ENCODE measurements at places on chromosomes 7 and 10.

DNA sequence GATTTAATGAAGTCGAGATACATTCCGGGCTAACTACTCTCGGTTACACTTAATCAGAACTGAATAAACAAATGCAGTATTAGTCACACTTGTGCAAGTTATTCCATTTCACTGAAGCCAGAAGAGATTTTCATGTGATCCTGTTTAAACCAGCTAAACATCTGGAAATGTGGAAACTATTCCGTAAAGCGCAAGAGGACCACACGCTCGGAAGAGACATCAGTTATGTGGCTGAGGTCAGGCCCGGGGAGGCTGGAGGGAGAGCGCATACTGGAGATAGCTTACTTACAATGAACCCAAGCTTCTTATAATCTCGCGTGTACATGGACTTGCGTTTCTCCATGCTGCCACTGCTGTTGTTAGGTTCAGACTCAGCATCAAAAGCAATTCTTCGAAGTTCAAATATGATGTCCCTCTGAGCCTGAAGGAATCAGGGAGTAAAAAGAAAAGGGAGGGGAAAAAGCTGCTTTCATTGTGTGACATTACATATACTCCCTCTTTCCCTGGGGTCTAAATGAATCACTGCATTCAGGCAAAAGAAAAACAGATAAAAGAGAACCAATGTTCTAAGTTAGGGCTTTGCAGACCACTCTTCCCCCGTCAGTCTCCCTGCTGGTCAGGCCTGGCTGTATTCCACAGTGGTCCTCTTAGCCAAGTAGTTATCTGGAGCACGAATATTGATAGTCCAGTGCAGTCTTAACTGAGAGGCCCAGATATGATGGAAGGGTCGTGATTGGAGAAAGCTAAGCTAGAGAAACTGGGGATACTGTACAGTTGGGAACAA is 237.4 kb downstream of the ELMO1 start:
- no peak for DNase-seq

DNA sequence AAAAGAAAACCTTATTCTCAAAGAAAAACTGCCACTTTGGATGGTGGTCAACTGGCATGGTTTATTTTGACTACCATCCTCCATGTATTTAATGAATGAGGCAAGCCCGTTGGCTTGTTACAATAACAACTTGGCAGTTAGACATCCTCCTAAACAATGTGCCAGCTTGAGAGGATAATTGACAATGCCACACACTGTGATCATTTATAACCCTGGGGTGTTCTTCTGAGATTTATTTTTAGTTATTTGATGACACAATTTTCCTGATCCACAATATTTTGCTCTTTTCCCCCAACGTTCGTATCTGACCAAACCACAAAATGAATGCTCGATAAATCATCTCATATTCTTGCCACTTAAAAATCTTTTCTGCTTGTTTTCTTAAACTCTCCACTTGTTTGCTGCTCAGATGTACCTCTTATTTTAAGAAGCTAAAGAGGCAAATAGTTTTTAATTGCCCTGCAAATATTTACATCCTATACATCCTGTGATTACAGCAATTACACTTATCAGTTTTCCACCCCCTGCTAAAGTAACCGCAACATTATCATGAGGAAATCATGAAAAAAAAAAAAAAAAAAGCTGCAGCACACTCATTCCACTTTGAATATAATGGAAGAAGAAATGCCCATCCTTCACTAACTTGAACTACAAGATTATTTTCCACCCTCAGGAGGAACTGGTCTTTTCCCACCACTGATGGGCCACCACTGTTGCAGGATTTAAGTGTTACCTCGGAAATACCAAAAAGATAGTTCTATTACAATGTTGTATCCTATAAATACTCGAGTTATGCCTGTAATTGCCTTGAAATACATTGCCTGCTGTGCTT is 119.9 kb downstream of the MBL2 start:
- no peak for DNase-seq

DNA sequence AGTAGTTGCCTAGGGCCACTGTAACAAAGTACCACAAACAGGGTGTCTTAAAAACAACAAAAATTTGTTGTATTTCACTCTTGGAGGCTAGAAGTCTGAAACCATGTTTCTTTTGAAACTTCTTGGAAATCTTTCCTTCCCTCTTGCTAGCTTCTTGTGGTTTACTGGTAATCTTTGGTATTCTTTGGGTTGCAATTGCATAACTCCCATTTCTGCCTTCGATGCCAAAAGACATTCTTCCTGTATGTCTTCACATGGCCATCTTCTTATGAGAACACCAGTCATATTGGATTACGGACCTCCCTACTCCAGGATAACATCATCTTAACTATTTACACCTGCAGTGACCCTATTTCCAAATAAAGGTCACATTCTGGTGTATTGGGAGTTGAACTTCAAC is 357.4 kb downstream of the PPP1R3A start:
- DNase-seq, result no peak

DNA sequence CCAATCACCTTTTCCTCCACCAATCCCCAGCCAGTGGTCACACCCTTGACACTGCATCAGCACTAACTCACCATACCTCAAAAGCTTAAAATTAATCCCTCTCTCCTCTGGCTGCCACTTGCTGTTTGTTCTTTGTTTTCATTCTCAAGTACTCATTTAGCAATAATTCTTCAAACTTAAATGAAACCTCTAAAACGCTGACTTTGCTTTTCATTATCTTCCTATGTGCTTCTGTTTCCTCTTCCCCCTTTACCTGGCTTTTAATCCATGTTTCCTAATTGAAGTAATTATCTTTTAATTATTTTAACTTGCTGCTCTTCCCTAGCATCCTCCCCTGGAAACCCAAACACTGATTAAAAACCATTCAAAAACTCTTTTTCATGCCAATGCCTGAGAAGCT is 348.9 kb upstream of the MEOX2 start:
- DNase-seq, result no peak

GRCh38 chr10:945778-946177 is 14.3 kb upstream of the LARP4B start:
- DNase-seq, result no peak

GRCh38 chr7:64494912-64495461 is 67.9 kb downstream of the ZNF680 start:
- no peak for DNase-seq

DNA sequence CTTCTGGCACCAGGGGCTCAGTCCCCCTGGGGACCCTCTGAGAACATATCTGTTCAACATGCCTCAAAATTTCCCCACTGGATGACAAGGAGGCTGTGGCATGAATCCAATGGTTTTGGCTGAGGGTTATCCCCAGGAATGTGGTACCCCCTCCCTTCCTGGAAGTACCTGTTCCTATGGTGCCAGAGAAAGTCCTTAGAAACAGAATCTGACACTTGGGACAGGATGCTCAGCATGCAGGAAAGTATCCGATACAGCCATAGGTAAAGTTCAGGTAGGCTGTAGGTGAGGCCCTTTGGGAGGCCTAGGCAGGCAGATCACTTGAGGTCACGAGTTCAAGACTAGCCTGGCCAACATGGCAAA is 42.7 kb upstream of the A1CF start:
- no peak for DNase-seq

GRCh38 chr10:72688208-72688651 is 3.7 kb upstream of the MCU start:
- no peak for DNase-seq

GRCh38 chr7:50305583-50306493 is 1.3 kb downstream of the IKZF1 start:
- DNase-seq, result no peak

- DNase-seq, result peak; percentile 36
Measured at GRCh38 chr7:73519867-73520672, 2.0 kb downstream of the BAZ1B start.

DNA sequence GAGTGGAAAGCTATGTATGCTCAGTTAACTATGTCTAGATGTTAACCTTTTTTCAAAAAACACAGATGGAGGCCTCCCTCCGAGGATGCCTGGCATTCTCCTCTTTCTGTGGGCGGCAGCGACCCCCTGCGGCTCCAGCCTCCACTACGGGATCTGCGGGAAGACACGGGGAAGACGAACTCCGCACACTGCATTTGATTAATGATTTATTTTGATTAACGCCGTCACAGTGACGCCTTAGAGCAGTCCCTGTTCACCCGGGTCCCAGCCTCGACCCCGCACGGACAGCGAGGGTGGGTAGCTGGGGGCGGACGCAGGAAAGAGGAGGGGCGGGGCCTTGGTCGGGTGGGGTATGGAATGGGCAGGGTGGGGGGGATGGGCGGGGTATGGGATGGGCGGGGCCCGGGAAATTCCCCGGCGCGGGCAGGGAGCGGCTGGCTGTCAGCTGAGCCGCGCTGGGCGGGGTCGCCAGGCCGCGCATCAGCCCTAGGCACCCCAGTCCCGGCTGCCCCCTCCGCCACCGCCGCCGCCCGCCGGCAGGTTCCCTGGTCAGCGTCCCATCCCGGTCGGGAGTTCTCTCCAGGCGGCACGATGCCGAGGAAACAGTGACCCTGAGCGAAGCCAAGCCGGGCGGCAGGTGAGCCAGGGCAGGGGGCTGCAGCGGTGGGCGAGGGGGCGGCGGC is at the start of gene OPTN:
TSS of gene OPTN (plus strand) at position 498 of the 683 bp plus-strand sequence. CDS start 8,960 bp downstream, outside the sequence.
- DNase-seq, result peak; percentile 87
